ENCODE measurements at places on chromosomes 11 and 22.

DNA sequence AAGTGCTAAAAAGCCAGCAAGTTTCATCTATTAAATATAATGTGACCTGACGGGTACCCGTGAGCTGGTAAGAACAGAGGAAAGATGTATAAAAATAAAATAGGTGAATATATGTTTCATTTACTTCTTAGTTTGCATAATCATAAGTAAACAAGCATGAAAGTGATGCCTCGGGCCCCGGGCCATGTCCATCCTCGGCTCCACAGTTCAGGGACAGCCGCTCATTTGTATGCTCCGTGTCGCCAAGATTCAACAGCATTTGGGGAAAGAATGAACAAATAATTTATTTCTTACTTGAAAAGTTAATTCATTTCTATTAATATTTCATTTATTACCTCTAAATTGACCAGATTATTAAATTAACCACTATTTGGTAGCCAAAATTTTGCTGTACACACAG lies 251.8 kb downstream of the NTM start:
- DNase-seq = no peak

- no peak for DNase-seq
These were observed 54.1 kb upstream of the B3GAT1 start for GRCh38 chr11:134466156-134466555.

DNA sequence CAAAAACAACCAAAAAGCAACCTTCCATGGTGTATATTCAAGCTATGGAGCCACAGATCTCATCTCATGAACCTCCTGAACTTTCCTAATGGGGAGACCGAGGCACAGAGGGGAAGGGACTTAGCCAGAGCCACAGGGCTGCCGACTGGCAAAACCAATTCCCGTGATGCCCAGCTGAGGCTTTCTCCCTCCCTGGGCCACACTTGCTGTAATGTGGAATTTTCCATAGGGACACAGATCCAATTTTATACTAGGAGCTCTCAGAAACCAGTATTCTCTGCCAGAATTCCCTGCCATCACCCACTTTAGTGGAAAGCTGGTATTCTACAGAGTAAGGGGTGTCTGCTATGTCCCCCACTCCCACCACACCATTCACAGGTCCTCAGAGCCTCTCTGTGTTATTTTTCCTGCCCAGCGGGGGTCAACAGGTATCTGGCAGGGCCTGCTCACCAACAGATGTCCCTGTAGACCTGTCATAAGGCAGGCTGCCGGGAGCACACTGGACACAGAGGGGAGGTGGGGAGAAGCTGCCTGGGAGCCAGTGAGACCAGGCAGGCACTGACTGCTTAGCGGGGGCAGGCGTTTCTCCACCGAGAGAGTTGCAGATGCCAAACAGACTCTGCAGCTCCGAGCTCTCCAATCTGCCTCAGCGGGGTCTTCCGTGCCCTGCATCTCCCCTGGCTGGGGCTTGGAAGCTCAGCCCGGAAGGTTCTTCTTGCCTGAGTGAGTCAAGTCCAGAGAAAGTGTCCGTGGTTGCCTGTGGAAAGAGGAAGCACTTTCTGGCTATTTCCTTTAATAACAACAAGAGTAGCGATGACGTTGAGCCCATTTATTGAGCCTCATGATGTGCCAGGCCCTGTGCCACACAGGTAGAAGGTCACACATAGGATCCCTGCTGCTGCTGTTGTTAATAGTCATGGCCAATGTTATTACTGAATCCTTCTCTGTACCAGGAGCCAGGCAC lies 26.3 kb downstream of the RPS6KA4 start:
- DNase-seq = no peak

DNA sequence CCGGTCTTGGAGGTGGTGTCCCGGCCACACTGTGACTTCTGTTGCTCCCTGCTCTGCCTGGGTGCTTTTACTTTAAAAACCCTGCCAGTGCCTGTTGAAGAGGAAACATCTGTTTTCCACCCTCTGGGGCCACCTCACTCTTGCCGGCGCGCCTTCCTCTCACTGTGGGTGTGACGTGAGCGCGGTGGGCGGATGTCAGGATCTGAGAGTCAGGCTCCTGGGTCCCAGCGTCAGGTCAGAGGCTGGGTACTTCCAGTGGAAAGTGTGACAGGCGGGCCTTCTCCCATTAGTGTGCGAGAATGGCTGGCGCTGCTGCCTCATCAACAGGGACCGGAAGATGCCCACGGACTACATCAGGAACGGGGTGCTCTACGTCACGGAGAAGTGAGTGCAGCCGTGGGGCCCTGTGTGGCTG lies 54.2 kb downstream of the GRAMD4 start:
- DNase-seq = peak; percentile 83

DNA sequence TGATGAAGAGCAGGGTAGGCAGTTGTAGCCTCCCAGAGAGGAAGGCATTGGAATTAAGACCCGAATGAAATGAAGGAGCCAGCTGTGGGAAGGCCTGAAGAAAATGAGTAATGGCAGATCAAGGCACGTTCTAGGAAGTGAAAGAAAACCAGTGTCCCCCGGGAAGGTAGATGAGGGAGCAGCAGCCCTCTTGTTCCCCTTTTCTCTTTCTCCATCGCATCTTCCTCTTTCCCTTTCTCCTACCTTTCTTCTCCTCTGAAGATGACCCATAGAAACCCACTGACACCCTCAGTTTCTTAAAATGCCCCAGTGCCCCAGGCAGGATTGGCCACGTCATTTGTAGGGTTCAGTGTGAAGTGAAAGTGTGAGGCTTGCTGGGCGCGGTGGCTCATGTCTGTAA lies 172.6 kb upstream of the SEZ6L start:
- no peak for DNase-seq

DNA sequence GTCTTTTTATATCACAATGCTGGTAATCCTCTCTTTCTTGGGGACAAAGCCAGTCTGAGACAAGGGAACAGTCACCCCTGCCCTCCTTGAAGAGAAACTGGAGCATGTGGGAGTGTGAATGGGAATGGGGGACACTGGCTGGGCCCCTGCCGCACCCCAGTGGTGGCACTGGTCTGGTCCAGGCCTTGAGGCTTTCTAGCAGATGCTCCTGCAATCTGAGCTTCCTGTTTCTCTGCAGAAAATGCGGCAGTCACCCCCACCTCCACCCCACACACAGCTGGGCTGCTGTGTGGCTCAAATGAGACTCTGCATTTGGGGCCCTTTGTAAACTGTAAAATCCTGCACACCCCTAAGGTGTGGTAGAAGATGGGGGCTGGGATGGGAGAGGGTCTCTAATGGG lies 6.6 kb upstream of the MARK2 start:
- DNase-seq = no peak

GRCh38 chr11:20368438-20368837 lies 4.9 kb downstream of the HTATIP2 start:
- no peak for DNase-seq

- no peak for DNase-seq
These were observed 32.9 kb downstream of the FAT3 start for GRCh38 chr11:92257536-92257935.

DNA sequence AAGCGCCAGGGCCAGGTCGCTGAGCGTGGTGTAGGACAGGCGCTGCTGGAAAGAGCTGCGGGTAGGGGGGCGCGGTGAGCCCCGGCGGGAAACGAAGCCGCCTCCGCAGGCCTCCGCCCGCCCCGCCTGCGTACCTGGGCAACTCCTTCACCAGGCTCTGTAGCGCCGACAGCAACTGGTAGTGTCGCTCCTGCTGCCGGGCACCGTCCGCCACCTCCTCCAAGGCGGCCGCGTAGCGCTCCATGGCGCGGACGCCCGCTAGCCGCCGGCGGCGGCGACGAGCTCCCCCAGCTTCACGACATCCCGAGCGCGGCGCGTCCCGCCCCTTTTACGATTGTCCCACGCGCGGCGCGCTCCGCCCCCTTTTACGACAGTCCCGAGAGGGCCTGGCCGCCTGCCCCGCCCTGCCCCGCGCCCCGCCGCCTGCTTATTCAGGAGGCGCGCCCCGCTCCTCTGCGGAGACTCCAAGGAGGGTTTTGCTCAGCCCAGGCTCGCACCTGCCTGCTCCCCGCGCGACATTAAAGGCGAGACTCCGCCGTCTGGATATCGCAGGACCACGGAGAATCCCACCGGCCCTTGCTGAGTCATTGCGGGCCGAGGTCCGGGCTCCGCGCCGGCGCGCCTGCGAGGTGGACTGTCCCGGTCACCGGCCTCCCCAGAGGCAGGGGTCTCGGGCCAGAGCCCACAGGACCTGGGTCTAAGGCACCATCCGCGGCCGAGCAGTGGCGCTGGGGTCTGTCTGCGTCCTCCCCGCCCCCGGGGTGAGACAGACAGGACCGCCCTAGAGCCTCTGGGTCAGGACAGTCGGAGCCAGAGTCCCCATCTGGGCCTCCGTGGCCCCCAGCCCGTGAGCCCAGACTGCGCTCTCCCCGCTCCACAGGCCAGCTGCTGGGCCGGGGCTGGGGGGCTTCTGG lies at the start of gene DGCR6L:
Gene DGCR6L (minus strand): TSS at position 316 of the 914 bp plus-strand sequence. CDS start 72 bp downstream, at position 244.
- DNase-seq = peak; percentile 95

DNA sequence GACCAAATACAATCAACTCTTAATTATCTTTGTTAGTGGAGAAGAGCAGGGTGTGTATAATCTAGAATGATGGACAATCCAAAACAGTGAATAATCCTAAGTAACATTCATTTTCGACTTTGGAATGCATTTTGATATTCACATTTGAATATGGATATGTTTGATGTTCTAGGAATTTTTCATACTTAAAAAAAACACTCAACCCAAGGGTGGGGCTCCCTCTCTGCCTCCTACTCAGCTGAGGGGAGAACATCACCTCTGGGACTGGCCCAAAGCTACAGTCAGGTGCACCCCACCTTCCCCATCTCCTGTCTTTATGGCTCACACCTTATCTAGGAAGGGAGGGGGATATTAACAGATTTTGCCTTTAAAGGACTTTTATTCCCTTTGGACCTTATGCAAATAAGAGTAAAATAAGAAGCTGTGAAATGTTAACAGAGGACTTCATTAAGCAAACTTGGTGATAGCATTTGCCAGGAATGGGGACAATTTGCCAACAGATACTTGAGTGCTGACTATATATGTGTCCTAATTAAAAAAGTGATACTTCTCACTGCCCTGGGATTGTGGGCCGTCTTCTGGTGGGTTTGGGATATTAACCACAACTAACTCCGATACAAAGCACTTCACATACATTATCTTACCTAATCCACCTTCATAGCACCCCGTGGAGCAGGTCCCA lies 187.0 kb downstream of the ST3GAL4 start:
- DNase-seq = no peak

DNA sequence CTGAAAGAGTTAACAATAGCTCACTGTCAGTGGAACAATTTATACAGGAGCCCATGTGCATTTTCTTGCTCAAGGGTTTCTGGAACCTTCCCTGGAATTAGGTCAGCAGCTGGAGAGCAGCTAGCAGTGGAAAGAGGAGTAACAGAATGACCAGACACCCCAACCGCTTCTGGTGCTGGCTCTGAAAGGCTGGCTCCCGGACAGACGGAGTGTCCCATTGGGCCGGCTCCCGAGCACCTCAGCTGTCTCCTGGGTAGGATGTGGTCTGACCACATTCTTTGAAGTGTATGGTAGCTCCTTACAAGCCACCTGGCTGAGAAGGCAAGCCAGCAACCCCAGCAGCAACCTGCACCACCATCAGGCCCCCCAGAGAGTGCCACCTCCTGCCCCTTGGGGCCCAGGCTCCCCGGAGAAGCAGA lies 44.7 kb downstream of the ABTB2 start:
- no peak for DNase-seq

DNA sequence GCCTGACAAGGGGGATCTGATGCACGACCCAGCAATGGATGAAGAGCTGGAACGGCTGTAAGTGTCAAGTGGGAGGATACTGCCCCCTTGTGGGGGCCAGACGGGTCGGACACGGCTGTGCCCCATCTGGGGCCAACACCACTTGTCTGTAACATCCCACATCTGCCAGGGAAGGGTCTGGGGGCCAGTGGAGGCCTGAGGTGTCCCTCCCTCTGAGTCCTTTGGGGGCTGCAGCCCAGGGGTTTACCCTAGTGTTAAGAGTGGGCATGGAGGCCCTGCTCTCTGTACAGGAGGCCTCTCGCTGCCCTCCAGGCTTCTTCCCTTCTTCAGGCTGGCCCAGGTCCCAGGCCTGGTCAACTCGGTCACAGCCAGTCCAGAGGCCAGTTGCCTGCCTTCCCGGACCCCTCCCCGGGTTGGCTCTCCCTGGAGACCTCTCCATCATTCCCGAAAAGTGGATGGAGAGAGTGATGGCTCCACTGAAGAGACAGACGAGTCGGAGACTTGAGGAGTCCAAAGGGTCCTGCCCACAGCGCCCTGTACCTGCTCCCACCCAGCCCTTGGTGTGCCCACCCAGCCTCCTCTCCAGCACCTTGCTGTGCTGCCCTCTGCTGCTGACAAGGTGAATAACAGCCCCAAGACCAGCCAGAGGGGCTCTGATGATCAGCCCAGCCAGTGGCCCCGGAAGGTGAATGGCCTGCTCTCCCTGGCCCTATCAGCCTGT lies 15.4 kb downstream of the ARFGAP2 start:
- no peak for DNase-seq

- DNase-seq = no peak
These were observed 272.0 kb downstream of the BLID start for GRCh38 chr11:121844016-121844415.

- DNase-seq = no peak
These were observed 423.4 kb downstream of the GUCY1A2 start for GRCh38 chr11:106594751-106595351.

DNA sequence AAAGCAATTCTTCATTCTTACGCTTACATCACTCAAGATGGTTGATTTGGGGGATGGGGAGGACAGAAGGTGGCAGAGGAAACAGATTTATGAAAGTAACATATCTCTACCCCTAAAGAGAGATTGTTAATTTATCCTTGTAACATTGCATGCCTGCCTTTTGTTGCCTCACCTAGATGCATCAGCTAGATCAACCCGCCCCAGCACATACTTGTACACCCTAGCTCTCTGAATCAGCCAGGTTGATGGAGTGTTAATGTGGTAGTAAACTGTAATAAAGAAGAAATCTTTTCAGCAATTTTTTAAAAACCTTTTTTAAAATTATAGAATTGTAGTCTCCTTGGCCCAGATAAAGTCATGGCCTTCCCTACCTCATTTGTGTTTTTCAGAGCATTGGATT lies 51.5 kb downstream of the EXT2 start:
- no peak for DNase-seq

DNA sequence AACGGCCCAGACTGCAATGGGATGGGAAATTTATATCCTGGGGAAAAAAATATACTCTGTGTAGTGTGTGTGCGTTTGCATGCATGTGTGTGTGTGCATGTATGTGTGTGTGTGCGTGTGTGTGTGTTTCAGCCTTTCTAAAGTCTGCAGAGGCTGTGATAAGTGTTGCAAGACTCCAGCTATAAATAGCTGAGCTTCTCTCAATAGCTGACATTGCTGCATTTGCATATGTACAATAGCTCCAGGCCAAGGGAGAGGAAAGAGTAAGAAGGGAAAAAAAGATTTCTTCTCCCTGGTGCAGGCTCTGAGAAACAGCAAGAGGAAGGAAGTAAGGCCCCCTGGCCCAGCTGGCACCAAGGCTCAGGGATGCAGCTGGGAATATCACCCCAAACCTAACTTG lies 483.0 kb downstream of the MN1 start:
- no peak for DNase-seq

- DNase-seq = no peak
These were observed 16.8 kb downstream of the PRR5L start for GRCh38 chr11:36312611-36313472.

GRCh38 chr22:39716534-39716933 lies 146.0 kb downstream of the CACNA1I start:
- DNase-seq = no peak

GRCh38 chr11:69642549-69642912 lies 1.6 kb downstream of the CCND1 start:
- DNase-seq = peak; percentile 33

- no peak for DNase-seq
These were observed 7.0 kb downstream of the RPL3 start for GRCh38 chr22:39312410-39312809.
